Stimulated activated CD8-positive, alpha-beta memory T cell treated with anti-CD3 and anti-CD28 coated beads, Interleukin-2, amount 100 ng/mL, for 1 hour (primary cell): ENCODE measurements at places on chromosomes 7 and 10.

GRCh38 chr10:99975106-99975829 is 34.5 kb downstream of the DNMBP start:
- DNase-seq: no peak

DNA sequence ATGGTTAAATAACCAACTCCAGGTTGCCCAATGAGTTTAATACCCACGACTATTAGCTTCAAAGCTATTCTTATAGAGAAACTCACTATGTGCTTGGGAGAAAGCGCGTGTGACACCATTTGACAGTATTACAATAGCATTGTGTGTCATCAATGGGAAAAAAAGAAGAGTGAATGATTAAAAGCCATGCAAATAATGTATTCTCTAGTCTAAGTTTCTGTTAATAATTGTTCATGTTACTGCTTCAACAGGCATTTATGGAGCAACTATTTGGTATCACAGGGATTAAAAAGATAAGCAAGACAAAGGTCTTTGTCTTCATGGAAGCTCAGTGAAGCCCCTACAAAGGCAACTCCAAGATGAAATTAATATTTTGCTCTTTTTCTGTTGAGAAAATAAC is 47.2 kb downstream of the CAV1 start:
- no peak for DNase-seq

- no peak for DNase-seq
Observed at GRCh38 chr10:99395750-99396445, 34.5 kb downstream of the GOT1 start.

- no peak for DNase-seq
Observed at GRCh38 chr10:77421591-77421990, 216.0 kb downstream of the KCNMA1 start.

DNA sequence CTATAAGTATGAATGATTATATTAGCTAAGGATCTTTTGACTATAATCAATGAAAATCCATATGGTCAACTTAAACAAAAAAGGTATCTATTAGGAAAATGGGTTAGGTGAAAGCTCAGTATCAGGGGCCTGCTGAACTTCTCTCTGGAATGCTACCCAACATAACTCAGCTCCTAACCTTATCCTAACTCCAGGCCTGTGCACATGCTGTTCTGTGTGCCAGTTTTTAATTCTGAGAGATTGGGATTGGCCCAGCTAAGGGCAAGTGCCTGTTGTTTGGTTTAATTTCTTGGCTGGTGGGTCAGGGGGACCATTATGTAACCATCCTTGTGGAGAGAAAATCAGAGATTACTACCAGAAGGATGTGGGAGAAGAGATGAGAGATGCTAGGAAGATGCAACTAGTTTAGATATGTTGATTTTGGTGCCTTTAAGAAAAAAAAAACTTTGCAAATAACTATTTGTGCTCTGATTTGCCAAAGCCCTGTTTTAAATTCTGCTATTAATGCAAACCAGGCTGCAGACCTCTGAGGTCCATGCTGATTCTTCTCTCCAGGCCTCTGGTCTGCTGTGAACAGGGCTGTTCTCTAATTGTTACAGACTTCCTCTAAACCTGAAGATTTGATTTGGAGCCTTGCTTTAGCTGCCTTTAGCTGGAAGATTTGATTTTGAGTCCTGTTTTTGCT is 23.9 kb upstream of the HDAC9 start:
- no peak for DNase-seq

DNA sequence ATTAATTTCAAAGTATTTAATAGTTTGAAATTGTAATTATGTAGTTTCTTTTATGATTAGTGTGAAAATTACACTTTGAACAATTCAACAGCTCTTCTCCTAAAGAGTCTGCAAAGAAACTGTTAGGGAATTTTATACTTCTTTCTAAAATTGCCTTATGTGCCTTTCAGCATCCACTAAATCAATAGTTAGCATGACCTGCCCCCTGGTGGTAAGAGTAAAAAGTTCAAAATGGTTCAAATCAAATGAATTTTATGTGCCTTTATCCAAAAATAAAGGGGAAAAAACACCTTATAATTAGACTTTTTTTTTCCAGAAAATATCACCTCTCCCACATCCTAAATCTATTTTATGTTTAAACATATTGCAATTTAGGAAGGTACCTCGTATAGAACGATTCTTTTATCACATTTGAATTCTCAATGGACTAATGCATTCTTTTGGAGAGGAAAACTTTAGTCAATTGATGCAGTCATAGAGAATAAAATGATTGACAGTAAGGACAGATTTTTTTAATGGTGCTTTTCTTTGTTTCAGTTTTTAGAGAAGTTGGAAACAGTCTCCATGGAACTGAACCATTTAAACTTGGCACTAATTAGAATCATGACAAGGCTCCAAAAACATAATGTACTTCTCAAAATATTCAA is 163.7 kb downstream of the SEMA3D start:
- DNase-seq: no peak

GRCh38 chr10:29253690-29254029 is 35.2 kb upstream of the LYZL1 start:
- DNase-seq: no peak

DNA sequence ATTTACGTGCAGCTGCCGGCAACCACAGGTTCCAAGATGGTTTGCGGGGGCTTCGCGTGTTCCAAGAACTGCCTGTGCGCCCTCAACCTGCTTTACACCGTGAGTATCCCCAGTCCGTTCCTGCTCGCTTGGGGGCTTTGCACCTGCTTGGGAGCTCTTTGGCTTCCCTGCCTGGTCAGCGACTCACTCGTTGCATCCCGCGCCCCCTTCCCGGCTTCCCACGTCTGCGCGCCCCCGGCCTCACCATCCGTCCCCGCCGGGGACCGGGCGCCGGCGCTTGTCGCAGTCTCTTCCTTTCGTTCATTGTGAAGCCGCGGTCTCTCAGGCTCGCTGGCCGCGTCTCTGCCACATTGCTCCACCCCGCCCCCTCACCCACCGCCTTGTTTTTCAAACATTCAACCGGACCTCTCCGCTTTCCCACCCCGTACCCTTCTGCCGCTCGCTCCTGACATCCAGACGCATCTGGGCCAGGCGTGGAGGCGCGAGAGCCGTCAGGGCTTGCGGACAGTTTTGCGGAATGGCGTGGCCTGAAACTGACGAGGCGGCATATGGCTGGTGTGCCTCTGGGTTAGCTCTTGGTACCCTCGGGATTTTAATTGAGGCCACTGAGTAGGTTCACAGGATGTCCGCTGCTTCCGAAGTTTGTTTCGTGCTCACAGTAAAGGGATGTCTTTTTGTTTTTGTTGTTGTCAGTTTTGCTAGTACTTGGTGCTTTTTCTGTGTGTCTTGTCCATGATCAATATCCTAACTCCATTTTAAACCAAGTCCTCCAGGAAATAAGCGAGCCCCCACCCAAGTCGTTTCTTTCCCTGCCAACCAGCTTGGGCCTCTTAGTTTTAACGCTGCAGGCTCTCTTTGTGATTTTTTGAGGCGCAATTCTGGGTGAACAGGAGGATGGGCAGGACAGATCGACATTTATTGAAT is 639 bp downstream of the TSPAN13 start:
- DNase-seq: no peak

DNA sequence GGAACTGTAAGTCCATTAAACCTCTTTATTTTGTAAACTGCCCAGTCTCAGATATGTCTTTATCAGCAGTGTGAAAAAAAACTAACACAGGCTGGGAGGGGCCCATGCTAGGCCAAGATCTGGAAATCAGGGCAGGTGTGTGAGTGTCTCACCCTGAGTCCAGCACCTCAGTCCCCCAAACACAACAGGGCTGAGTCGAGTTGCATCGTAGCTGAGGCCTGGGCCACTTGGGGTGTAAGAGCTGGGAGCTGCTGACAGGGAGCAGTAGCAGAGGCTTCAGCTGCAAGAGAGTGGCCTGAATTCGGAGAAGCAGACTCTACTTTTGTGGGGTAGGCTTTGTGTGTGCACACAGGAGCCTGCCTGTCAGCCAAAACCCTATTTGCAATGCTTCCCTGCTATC is 553.1 kb downstream of the PTPRN2 start:
- no peak for DNase-seq

GRCh38 chr10:123858077-123858681 is 33.4 kb downstream of the CPXM2 start:
- DNase-seq: no peak

GRCh38 chr10:114779803-114780576 is 41.6 kb upstream of the FHIP2A start:
- DNase-seq: no peak

DNA sequence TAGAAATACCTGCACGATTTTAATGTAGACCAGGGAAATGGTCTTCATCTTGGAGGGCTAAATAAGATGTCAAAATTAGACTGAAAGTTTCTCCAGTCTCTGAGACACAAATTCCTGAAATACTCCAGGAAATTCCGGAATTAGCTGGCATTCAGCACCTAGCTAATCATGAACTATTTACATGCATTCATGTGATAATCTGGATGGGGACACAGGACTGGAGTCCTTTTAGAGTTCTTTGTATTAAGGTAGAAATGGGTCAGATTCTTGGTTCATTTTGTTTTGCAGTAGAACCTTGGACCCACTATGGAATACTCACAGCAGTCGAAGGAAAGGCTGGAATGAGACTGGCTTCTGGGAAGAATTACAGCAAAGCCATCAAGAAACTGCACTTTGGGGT is 65.3 kb upstream of the MDFIC start:
- no peak for DNase-seq

GRCh38 chr7:26574476-26574875 is 282.8 kb downstream of the SNX10 start:
- DNase-seq: no peak

GRCh38 chr10:56240471-56240870 is 120.6 kb downstream of the ZWINT start:
- no peak for DNase-seq

- DNase-seq: no peak
Observed at GRCh38 chr10:78572565-78572964, 496.2 kb upstream of the ZMIZ1 start.

GRCh38 chr10:72061491-72061890 is 26.9 kb downstream of the SPOCK2 start:
- DNase-seq: no peak

GRCh38 chr10:92475357-92475868 is 98.5 kb downstream of the IDE start:
- DNase-seq: no peak

DNA sequence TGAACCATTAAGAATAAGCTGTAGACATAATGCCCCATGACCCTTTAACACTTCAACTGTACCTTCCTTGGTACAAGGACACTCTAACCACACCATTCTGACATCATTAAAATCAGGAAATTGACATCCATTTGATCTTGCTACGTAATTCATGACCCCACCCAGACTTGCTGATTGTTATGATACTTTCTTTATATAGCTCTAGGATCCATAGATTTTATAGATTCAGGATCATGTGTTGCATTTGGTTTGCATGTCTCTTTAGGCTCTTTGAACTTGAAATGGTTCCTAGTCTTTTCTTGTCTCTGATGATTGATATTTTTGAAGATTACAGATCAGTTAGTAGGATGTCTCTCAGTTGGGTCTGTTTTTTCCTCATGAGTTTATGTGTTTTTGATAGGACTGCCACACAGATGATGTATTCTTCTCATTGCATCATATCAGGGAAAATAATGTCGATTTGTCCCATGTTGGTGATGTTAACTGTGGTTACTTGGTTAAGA is 13.5 kb downstream of the CCM2 start:
- no peak for DNase-seq

- no peak for DNase-seq
Observed at GRCh38 chr7:91041141-91041540, 223.1 kb upstream of the FZD1 start.

- no peak for DNase-seq
Observed at GRCh38 chr7:3067606-3068380, 24.1 kb upstream of the CARD11 start.

GRCh38 chr10:116698364-116698763 is 44.0 kb downstream of the HSPA12A start:
- DNase-seq: no peak

GRCh38 chr10:57202356-57202755 is 841.3 kb upstream of the ZWINT start:
- no peak for DNase-seq

DNA sequence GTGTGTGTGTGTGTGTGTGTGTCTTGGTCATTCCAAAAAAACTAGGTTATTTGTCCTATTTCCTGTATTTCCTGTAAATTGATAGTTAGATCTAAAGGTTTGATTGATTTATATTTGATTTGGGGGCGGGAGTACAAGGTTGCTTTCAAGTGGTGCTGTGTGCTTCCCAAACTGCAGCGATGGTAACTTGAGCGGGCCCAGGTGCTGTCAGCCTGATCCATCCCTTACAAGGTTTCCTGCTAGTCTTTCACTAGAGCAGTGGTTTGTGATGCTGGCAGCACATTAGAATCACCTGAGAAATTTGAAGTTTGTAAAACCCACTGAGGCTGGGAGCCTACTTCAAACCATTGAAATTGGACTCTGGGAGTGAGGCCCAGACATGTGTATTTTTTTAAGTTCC is 23.7 kb downstream of the ABCC2 start:
- DNase-seq: no peak

- no peak for DNase-seq
Observed at GRCh38 chr7:122316467-122317388, 12.2 kb upstream of the FEZF1 start.

DNA sequence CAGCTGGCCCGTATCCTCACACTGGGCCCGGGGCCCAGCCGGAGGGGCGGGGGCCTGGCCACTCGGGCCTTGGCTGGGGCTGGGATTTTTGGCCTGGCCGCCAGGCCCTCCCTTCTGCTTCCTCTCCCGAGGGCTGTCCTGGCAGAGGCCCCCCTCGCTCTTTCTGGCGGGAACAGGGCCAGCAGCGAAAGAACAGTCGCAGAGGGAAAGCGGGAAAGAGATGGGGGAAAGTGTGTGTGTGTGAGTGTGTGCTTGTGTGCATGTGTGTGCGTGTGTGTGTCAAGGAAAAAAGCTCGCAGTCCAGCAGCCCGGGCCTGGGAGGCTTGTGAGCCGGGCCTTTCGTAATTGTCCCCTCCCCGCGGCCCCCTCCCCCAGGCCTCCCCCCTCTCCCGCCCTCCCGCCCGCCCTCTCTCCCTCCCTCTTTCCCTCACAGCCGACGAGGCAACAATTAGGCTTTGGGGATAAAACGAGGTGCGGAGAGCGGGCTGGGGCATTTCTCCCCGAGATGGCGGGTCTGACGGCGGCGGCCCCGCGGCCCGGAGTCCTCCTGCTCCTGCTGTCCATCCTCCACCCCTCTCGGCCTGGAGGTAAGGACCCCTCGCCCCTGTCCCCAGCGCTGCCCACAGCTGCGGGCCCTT is at the start of gene ELN:
ELN (plus strand) TSS at position 491 of the 638 bp plus-strand sequence; CDS start at position 506, 15 bp downstream.
- no peak for DNase-seq

DNA sequence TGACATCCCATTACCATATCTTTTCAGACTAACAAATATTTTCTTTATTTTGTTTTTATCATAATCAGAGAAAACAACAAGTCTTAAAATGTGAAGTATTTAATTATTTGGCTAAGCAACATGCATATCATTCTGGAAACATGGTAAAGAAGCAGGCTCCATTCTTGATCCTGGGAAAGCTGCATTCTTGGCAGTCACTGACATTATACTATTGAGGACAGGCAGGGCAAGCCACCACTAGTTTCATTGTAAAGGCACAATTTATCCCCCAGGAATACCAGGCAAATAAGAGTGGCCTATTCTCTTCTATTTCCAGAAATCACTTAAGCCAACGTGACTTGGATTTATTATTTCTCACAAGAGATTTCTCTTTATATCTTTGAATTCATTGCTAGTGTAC is 153.8 kb upstream of the AKR1E2 start:
- DNase-seq: no peak

- no peak for DNase-seq
Observed at GRCh38 chr7:111047595-111047994, 43.3 kb upstream of the LRRN3 start.
